ENCODE measurements at places on chromosomes 3 and 15.

- no peak for DNase-seq
Observed at GRCh38 chr15:69412274-69412673, 1.9 kb upstream of the KIF23 start.

- DNase-seq, result no peak
Observed at GRCh38 chr3:8964436-8965370, 1.4 kb upstream of the RAD18 start.

DNA sequence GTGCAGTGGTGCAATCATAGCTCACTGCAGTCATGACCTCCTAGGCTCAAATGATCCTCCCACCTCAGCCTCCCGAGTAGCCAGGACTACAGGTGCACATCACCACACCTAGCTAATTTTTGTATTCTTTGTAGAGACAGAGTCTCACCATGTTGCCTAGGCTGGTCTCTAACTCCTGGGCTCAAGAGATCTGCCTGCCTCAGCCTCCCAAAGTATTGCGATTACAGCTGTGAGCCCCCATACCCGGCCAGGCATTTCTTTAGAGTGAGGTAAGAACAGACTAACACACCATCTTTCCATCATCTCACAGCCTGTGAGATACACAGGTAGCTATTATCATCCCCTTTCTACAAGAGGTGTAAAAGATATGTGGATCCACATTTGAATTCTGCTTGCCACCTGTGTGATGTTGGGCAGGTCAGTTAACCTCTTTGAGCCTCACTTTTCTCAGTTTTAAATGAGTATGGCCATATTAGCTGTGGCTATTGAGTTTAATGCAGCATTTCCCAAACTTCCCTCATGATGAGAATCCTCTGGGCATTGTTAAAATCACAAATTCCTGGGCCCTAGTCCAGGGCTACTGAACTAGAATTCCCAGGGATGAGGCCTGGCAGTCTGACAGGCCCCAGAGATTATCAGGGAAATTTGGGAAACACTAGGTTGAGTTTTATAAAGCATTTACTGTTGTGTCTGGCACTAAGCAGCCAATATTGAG lies 46.0 kb downstream of the ANP32A start:
- no peak for DNase-seq

DNA sequence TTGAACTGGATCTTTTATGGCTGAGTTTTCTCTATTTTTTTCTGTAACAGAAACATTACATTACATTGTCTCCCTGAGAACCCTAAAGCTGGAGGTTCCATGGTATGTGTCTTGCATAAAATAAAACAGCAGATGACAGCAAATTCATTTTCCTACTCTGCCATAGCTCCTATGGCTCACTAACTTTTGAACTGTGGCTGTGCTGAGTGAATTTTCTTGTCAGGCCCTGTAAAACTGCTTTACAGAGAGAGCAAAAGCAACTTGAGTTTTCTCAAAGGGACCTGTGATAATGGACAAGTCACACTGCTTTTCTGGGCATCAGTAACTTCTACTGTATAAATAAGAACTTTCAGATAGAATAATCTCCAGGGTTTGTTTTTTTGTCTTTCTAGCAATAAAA lies 129.9 kb upstream of the TSC22D2 start:
- no peak for DNase-seq

GRCh38 chr3:17039594-17039993 lies 154.8 kb downstream of the PLCL2 start:
- no peak for DNase-seq

GRCh38 chr3:44513513-44513912 lies 36.0 kb upstream of the ZNF445 start:
- DNase-seq, result no peak

DNA sequence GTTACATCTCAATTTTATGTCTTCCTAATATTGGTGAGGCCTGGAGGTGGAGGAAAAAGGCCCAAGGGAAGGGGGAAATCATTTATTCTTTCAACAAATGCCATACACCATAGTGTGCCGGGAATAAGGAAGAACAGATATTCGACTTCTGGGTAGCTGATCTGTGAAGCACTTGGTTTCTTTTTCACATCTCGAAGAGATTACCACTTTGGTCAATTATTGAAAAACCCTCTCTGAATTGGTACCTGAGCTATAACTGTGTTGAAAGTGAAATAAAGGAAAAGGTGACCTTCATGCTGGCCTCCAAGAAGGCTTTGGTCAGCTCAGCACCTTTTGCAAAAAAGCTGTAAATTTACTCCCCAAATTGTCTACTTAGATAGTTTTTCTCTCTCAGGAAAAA lies 14.2 kb upstream of the MB21D2 start:
- DNase-seq, result no peak
